ENCODE measurements at places on chromosomes 4 and X.

DNA sequence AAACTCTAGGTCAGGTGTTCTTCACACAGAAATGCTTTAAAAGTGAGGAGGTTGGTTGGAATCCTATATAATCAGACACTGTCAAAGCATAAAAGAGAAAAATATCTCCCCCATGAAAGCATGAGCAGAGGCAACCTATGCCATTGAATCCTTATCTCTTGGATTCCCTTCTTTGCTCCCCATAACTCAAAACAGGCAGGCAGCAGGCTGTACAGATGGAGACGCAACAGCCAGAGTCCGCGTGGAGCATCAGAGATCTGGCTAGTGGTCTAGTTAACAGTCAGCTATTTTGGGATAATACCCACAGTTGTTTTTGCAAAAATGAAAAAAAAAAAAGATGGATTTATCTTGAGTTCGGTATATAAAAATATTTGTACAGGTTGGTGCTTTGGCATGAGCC, 490.0 kb upstream of the TENM3 start:
- H3K4me1 ChIP-seq: no peaks in the 10 kb centered on the region
- DNase-seq: no peak
- H3K4me3 ChIP-seq: no peak overlapping the region
- no peaks in the 10 kb centered on the region for H3K27me3 ChIP-seq

- H3K27ac ChIP-seq: no peak overlapping the region
- peaks cover 3% of the 10 kb centered on the region for H3K4me1 ChIP-seq
- H3K36me3 ChIP-seq: no peaks in the 10 kb centered on the region
- H3K4me3 ChIP-seq: no peak overlapping the region
Observed at GRCh38 chrX:152991123-152991522, 2.8 kb downstream of the PNMA5 start.

DNA sequence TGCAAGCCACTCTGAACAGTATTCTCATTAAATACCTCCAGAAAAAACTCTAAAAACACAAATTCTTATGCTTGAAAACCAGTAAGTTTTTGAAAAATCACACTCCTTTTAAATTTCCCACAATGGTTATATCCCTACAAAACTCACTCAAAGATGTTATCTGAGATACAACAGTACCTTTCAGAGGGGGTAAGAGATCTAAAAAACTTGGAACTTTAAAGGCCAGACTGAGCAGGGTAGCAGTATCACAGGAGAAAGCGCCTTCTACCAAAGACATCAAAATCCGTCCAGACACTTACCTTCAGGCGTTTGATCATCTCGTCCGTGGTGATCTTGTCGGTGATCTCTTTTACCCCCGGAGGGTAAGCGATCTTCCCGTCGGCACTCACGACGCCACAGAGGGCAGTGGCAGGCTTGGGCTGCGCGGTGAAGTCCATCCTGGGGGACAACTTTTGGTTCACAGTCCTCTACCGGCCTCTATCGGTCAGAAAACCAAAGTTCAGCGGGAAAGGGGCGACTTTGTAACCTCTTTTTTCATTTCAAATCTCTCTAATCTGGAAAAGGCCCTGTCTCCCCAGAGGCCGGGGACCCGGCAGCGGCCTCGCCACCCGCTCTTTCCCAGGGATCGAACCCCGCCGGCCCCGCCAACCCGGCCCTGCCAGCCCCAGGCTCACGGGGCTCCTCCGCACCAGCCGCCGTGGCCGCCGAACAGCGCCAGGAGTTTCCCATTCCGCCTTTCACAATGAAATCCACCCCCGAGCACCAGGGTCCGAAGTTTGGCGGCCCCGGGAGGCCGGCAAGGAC, 1.4 kb downstream of the PDS5A start:
- H3K4me3 ChIP-seq: peak overlapping the region; percentile 89
- H3K27me3 ChIP-seq: no peaks in the 10 kb centered on the region
- peak overlapping the region; percentile 89 for H3K27ac ChIP-seq
- peaks cover 47% of the 10 kb centered on the region for H3K4me1 ChIP-seq
- peaks cover 44% of the 10 kb centered on the region for H3K36me3 ChIP-seq
- peak; percentile 75 for DNase-seq

DNA sequence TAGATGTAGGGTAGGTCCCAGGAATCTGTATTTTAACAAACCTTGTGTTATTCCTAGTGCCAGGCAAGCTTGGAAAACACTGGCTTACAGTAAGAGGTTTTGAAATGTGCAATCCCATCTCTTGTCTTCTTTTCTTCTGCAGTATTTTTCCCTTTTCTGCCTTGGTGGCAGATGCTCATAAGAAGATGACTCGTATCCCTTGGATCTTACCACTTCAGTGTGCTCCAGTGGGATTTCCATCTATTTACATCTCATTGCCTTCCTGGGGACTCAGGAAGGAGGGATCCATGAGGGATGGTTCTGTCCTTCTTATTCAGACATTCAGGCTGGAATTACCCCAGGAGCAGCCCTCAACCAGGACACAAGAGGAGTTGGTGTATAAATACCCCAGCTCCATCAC, 136.6 kb downstream of the NHS start:
- no peak overlapping the region for H3K4me3 ChIP-seq
- H3K27ac ChIP-seq: no peak overlapping the region
- DNase-seq: no peak

- H3K4me1 ChIP-seq: no peaks in the 10 kb centered on the region
- H3K27me3 ChIP-seq: peaks cover 24% of the 10 kb centered on the region
- H3K4me3 ChIP-seq: no peak overlapping the region
- H3K36me3 ChIP-seq: no peaks in the 10 kb centered on the region
Observed at GRCh38 chr4:128566693-128567092, 242.8 kb upstream of the JADE1 start.

DNA sequence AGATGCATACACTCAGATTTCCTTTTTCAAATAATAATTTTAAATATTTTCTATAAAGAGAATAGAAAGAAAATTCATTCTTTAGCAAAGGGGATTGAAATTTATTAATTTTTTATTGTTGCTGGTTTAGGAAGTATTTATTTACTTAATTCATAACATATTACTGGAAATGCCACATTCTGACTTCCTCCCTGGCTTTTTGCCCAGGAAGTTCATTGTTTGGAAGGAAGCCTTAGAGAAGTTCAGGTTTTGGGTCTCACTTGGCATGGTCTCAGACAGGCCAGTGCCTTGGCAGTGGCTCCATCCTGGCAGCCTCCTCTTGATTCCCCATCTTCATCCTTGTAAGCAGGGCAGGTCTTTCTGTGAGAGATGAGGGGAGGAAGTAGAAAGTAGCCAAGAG, 50.5 kb downstream of the IL15 start:
- no peak overlapping the region for H3K4me3 ChIP-seq
- no peak overlapping the region for H3K27ac ChIP-seq
- H3K36me3 ChIP-seq: no peaks in the 10 kb centered on the region
- no peaks in the 10 kb centered on the region for H3K4me1 ChIP-seq
- H3K27me3 ChIP-seq: no peaks in the 10 kb centered on the region
- DNase-seq: no peak

GRCh38 chr4:172379834-172380233, 566.6 kb downstream of the GALNTL6 start:
- no peaks in the 10 kb centered on the region for H3K4me1 ChIP-seq
- DNase-seq: no peak
- H3K4me3 ChIP-seq: no peak overlapping the region
- H3K27me3 ChIP-seq: no peaks in the 10 kb centered on the region

- no peak overlapping the region for H3K27ac ChIP-seq
- H3K4me3 ChIP-seq: no peak overlapping the region
- no peaks in the 10 kb centered on the region for H3K4me1 ChIP-seq
- no peak for DNase-seq
- H3K36me3 ChIP-seq: no peaks in the 10 kb centered on the region
- no peaks in the 10 kb centered on the region for H3K27me3 ChIP-seq
Observed at GRCh38 chr4:61693520-61693919, 493.4 kb downstream of the ADGRL3 start.

DNA sequence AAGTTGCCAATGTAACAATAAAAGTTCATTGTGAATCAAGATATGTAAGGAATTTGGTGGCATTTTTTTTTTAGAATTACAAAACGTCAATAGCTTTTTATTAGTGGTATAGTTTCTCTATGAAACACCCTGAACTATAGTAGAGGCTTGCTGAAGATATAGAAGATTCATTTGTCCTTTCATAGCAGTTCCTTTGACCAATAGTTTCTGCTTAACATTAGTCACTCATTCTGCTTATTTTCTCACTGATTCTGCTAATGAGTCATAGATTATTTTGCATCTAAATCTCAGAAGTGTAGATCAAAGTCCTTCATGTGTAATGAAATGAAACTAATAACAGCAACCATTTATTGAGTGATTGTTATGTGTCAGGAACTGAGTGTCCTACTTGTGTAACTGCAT, 205.0 kb upstream of the TET2 start:
- no peaks in the 10 kb centered on the region for H3K36me3 ChIP-seq
- H3K27me3 ChIP-seq: no peaks in the 10 kb centered on the region
- H3K4me3 ChIP-seq: no peak overlapping the region

- no peak for DNase-seq
- H3K27ac ChIP-seq: no peak overlapping the region
- no peak overlapping the region for H3K4me3 ChIP-seq
- H3K27me3 ChIP-seq: peaks cover 13% of the 10 kb centered on the region
- H3K4me1 ChIP-seq: no peaks in the 10 kb centered on the region
Observed at GRCh38 chrX:150308041-150308440, 55.1 kb upstream of the MAMLD1 start.

GRCh38 chrX:6930307-6930849, 217.1 kb upstream of the STS start:
- no peak for DNase-seq
- no peaks in the 10 kb centered on the region for H3K36me3 ChIP-seq
- H3K4me1 ChIP-seq: no peaks in the 10 kb centered on the region
- H3K27ac ChIP-seq: no peak overlapping the region

DNA sequence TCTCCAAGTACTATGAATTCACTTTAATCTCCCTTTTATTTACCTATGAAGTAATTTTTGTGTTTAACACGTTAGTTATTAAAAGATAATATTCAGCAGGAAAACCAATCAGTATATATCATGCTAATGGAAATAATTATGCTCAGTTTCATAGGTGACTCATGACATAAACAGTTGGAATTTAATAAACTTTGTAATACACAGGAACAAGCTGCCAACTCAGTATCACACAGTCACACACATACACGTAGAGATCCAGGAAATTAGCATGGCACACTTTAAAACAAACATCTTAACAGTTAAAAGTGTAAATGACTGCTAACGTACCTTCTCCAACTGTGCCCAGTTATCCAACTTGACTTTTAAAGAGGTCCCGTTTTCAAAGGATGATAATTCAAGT, 2.3 kb downstream of the SPATA4 start:
- no peak for DNase-seq
- peaks cover 54% of the 10 kb centered on the region for H3K27me3 ChIP-seq
- peaks cover 39% of the 10 kb centered on the region for H3K4me1 ChIP-seq
- H3K4me3 ChIP-seq: no peak overlapping the region
- no peaks in the 10 kb centered on the region for H3K36me3 ChIP-seq

DNA sequence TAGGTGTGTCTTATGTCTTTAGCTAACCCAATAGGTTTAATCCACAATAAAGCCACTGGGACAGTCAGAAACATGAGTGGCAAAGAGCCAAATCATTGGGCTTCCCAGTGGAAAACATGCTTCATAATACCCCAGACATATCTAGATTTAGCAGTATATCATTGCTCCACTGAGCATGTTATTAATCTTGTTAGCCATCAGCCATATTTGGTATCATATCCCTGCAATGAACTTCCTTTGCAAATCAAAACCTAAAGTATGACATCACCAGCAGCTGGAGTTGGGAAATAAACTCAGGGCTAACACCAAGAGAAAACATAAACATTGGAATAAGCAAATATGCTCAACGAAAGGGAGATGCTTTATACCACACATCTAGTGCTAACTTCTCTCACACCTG, 280.8 kb upstream of the NOCT start:
- no peak overlapping the region for H3K4me3 ChIP-seq
- no peaks in the 10 kb centered on the region for H3K4me1 ChIP-seq
- H3K36me3 ChIP-seq: no peaks in the 10 kb centered on the region
- no peak overlapping the region for H3K27ac ChIP-seq
- no peak for DNase-seq
- no peaks in the 10 kb centered on the region for H3K27me3 ChIP-seq

DNA sequence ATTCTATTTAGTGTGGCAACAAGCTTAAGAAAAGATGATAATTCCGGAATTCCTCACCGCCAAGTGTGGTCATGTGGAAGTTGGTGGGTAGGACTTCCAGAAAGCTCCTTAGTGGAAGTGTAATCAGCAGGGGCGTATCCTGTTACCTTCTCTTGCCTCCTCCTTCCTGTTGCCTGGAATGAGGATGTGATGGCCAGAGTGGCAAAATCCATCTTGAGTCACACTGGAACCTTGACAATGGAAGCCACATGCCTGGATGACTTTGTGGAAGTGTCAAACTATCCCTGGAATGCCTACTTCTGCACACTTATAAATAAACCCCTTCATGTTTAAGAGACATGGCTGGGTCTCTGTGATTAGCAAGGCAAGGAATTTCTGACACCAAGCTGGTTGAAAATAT, 191.0 kb downstream of the PRDM5 start:
- H3K4me1 ChIP-seq: no peaks in the 10 kb centered on the region
- no peaks in the 10 kb centered on the region for H3K27me3 ChIP-seq

DNA sequence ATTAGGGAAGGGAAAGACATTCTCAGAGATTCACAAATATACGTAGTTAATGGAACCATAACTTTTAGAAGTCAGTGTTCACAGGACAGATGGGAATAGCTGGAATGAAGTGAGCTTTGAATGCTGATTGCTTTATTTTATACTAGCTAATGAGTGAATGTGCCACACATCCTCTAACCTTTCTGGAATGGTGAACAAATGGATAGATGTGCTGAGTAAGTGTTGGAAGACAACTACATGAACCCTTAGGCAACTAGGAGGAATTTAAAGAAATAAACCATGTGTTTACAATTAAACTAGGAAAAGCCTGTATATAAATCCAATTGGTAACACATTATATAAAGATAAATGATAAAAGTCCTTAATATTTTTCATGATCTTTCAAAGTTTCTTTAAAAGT, 91.6 kb upstream of the LIMCH1 start:
- H3K4me3 ChIP-seq: no peak overlapping the region
- no peaks in the 10 kb centered on the region for H3K27me3 ChIP-seq
- H3K36me3 ChIP-seq: no peaks in the 10 kb centered on the region
- H3K27ac ChIP-seq: no peak overlapping the region
